ENCODE measurements at places on chromosomes 2 and 18. TPM values are rescaled to one million over a fixed set of nuclear protein-coding genes. Genes with fewer than 3 reads are reported as not detected.

Gene DLGAP1
- 4.1 TPM for polyA plus RNA-seq

Gene PDIA6
- 329 TPM for polyA plus RNA-seq

Gene IL1RL1
- 0.21 TPM for polyA plus RNA-seq

Gene TMEM163
- polyA plus RNA-seq: 2.4 TPM

Gene RAB6C
- polyA plus RNA-seq: 0.85 TPM

Gene PRSS56
- not detected for polyA plus RNA-seq

Gene KIF1A
- polyA plus RNA-seq: 7.9 TPM

Gene VIT
- polyA plus RNA-seq: not detected

Gene COLEC12
- polyA plus RNA-seq: 29.9 TPM

GRCh38 chr18:51164342-51164741, 33.1 kb downstream of the MEX3C start:
- DNase-seq: no peak

- no peak for DNase-seq
Observed at GRCh38 chr18:64807560-64807959, 658.7 kb upstream of the LINC00305 start.

DNA sequence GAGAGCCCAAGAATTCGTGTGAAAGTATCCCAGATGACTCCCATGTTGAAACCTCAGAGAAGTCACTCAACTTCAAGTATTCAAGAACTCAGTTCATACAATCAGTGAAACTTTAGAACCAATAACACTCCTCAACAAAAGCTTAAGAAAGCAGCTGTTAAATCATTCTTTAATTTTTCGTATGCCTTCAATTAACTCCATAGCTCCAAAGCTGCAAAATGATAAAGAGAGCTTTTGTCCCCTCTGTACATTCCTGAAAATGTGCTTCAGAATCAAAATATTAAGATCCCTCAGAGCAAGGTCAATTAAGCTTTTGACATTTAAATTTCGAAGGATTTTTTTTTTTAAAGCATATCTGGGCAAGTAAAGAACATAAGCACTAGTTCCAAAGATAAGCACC, 4.7 kb downstream of the COBLL1 start:
- no peak for DNase-seq

DNA sequence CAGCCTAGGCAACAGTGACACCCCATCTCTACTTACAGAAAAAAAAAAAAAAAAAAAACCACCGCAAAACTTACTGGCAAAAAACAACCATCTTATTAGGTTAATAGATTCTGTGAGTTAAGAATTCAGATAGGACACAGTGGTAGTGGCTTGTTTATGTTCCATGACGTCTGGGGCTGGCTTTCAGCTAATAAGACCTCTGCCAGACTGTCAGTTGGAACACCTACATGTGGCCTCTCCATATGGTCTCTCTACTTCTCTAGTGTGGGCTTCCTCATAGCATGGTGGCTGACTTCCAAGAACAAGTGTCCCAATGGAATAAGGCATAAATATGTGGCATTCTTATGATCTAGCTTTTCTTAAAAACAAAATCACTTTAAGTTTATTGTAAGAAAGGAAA, 94.0 kb upstream of the OTX1 start:
- no peak for DNase-seq

GRCh38 chr2:148048475-148049221, 27.8 kb downstream of the MBD5 start:
- no peak for DNase-seq

DNA sequence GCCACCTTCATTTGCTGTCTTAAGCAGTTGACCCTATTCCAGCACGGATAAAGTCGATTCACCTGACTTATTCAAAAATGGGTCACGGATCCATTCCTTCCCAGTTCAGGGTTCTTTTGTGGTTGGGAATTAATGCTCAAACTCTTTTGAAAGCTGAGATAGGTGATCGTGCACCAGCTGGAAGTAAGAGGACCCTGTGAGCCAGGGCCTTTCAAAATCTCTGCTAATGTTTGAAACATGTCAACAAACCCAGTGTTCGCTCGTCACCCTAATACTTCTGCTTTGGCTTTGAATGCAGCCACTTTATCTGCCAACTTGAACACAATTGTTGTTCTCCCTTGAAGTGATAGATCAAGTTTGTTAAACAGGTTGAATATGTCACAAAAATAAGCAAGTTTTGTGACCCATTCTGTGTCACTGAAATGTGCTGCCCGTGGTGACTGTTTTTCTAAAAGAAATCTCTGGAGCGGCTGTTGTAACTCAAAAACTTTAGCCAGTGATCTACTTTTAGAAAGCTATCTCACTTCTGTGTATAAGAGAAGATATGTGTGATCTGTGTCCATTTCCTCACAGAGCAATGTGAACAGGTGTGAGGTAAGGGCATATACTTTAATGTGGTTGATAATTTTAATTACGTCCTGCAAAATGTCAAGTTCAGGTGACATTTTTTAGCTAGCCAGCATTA, 16.9 kb downstream of the HAT1 start:
- DNase-seq: no peak

GRCh38 chr2:84972207-84972783, 1.3 kb downstream of the KCMF1 start:
- peak; percentile 53 for DNase-seq

DNA sequence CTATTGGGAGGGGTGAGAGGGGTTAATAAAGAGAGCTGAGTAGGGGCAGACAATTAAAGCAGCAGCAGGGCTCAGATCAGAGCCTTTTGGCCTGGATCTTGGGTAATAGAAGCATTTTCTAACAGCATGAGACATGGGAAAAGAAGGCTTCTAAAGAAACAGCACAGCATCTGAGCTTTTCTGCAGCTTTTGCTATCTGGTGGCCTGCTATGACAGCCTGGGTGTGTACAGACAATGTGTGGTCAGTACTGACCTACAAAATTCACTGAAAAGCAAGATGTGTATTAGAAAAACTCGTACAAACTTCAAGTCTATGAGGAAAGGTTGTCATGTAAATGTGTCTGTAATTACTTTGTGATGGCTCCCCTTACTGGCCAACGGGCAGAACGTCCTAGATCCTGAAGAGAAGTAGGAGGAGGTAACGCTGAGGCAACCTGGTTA, 95.6 kb downstream of the GALNT3 start:
- DNase-seq: peak; percentile 37

DNA sequence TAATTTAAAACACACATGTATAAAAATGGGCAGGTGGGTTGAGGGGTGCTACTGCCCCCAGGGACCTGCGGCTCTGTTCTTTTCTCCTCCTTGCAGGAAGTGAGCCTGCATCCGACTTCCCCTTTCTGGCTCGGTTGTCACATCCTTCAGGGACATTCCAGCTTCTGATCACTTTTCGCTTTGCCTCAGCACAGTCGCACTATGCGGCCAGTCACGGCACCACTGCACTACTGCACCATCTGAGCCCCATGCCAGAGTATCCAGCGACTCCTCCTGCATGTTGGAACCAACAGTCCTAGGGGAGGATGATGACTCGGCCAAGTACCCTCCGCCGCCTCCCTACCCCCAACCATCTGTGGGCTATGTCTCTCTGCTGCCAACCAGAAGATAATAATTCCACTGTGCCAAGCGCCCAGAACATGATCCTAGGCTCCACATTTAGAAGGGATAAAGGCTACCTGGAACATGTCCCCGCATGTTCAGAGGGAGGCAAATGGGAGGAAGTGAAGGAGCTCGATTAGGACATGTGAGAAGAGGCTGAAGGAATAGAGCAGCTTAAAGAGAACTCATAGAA, 17.6 kb downstream of the CDC42EP3 start:
- DNase-seq: no peak

DNA sequence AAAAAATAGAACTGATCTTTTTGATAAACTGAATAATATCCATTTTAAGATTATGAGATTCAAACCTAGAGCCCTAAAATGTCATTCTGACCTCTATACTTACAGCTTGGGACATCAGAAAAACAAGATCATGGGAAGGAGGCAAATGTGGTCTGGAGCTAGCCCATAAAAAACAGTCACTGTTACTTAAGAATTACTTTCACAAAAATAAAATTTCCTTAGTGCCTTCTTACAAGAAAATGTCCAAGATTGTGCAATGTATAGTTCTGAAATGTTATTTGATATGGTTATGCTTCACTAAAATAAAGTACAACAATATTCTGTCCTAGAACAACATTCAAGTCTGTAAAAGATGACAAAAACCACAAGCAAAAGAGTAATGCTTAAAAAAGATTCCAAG, 247.6 kb downstream of the DYM start:
- no peak for DNase-seq

DNA sequence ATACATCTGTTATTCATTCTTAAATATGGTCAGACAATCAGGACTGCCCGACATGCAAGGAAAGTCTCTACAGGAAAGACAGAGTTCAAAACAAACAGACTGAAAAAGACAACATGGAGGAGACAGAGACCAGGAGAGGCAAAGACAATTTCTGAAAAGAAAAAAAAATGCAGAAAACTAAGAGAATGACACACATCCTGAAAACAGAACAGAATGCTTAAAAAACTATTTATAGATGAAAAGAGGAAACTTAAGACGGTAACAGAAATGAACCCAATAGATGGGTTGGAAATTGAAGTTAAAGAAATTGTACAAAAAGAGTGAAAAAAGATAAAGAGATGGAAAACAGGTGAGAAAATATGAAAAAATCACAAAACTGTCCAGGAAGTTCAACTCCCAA, 95.7 kb downstream of the BCL2 start:
- no peak for DNase-seq

- no peak for DNase-seq
Observed at GRCh38 chr2:206218796-206219499, 55.5 kb upstream of the ZDBF2 start.

GRCh38 chr2:165539985-165540384, 70.5 kb downstream of the CSRNP3 start:
- DNase-seq: no peak

DNA sequence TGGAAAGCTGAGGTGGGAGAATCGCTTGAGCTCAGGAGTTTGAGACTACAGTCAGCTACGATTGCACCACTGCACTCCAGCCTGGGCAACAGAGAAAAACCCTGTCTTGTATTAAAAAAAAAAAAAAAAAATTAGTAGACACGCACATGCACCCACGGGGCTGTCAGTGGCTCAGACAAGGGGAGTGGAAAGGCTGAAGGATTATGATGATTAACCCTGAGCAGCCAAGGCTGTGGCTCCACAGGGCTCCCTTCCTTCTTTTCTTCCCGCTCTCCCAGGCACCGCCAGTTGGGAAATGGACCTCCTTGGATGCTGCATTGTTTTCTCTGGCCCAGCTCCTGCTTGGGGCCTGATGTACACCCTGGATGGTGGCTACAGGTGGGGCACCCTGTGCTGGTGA, 49.0 kb upstream of the RAB6C start:
- no peak for DNase-seq

GRCh38 chr2:235757212-235757611, 263.4 kb downstream of the AGAP1 start:
- DNase-seq: no peak

DNA sequence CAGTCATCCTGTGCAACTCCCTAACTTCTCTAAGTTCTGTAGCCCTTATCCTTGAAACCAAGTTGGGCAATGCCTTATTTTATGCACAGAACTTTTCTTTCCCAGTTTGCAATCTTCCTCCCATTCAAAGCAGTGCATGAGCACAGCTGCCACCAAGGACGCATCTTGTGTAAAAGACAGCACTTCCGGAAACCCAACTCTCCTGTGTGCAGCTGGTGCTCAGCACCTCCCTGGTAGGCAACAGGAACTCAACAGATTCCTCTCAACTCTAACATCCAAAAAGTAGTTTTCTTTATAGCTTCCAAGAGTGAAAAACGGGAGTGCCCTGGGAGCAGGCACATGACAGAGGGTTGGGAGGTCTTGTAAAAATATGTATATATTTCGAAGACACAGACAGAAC, 2.2 kb downstream of the TMEM18 start:
- DNase-seq: no peak
